ENCODE measurements at places on chromosomes 7 and 10.

DNA sequence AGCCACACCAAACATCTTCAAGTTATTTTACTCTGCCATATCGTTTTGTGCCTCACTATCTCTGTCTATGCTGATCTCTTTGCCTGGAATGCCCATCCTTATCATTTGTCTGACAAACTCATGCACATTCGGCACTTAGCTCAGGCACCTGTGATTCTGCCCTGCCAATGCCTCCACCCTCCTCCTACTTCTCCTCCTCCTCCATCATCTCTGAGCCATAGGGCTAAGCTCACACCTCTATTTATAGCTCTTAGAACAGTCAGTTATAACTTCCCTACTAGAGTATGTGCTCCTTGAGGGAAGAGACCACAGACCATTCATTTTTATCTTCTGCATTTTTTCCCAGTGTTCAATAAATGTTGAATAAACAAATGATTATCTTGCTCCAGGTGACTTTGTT, 51.2 kb upstream of the CDK13 start:
- no peak for DNase-seq

GRCh38 chr10:29105516-29106215, 183.2 kb upstream of the LYZL1 start:
- no peak for DNase-seq

DNA sequence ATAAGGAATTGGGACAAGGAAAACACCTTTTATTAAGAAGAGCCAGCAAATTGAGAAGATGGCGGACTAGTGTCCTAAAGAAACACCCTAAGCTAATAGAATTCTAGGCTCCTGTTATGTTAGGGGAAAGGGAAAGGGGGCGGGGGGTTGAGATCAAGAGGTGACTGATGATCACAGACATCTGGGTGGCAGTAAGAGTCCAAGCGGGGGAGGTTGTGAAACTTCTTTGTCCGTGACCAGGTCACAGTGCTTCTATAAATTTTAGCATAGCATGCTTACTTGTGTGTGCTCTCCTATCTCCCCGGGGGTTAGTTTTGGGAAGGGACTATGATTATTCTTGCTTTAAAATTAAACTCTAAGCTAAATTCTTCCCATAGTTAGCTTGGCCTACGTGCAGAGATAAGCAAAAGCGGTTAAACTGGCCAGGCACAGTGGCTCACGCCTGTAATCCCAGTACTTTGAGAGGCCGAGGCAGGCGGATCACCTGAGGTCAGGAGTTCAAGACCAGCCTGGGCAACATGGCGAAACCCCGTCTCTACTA, 262.1 kb downstream of the SKIDA1 start:
- DNase-seq: no peak

DNA sequence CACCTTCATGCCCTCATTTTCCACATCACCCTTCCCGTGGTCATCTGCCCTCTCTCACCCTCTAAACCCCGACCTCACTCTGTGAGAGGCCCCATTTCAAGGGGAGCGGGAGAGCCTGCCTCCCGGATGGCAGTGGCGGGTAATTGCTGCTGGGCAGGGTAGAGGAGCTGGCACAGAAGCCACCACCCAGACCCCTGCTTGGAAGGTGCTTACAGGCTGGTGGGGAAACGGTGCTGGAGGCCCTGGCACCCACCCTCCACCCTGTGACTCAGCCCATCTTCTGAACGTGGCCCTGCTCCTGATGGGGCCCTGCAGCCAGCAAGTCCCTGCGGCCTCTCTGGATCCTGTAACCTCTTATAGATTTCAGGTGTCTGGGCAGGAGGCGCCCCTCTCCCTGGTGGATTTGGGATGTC, 10.6 kb upstream of the PWWP2B start:
- DNase-seq: no peak

DNA sequence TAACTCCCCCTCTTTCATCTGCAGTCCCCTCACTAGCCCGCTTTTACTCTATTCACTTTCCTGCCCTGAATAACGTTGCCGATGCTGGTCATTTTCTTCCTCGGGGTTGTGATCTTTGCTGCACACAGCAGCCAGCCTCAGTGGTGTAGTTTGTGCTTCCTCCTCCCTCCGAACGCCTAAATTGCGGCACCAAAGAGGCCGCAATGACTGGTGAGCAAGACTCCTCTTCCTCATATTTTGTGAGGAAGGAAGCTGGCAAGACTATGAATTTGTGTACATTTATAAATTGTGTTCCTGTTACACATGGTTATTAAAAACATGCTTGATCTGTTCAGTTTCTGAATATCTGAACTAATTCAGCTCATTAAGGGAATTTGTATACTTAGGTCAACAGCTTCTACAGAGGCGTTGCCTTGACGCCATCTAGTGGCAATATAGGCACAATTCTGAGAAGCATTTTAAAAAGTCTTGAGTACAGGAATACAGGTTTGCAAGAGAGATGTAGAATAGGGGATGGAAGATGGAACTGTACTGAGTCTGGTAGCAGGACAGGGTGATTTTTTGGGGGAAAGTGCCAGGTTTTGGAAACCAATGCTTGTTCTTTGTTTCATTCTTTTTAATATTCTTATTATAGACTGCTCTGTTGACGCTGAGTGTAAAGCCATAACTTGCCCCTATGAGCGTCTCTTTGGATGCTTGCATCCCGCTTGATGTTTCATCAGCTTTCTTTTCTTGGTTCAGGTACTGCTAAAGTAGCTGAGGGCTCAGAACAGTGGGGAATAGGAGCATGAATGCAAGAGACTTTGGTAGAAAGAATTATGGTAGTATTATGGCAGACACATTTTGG, 4.1 kb upstream of the TAS2R5 start:
- no peak for DNase-seq

- no peak for DNase-seq
Observed at GRCh38 chr10:126042354-126042753, 146.0 kb downstream of the FANK1 start.

GRCh38 chr10:2201534-2202099, 464.3 kb upstream of the ADARB2 start:
- DNase-seq: no peak

GRCh38 chr7:158646766-158647474, 57.7 kb downstream of the NCAPG2 start:
- DNase-seq: no peak

DNA sequence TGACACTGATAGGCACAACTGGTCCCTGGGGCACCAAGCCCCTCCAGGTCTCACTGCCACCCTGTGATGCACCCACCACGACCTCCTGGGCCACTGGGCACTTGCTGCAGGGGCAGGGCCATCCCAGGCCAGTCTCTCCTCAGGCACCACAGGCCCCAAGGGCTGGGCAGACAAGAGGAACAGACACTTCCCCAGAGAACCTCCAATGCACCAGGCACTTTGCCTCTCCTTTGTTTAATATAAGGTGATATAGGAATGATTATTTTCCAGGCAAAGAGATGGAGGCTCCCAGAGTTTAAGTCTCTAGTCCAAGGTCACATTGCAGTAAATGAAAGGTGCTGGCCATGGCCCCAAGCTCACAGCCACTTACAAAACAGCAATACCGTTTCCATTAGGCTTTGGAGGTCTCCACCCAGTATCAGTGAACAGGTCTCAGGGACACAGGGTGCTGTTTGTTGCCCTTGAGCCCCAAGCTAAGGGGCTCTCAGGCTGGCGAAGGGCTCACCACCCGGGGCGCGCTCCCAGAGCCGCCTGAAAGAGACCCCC, 4.5 kb downstream of the DEPP1 start:
- no peak for DNase-seq

GRCh38 chr10:24457661-24458318, 248.9 kb downstream of the KIAA1217 start:
- no peak for DNase-seq

- no peak for DNase-seq
Observed at GRCh38 chr10:104119996-104120395, 2.0 kb upstream of the SFR1 start.

- no peak for DNase-seq
Observed at GRCh38 chr10:130141460-130141859, 5.3 kb downstream of the GLRX3 start.

DNA sequence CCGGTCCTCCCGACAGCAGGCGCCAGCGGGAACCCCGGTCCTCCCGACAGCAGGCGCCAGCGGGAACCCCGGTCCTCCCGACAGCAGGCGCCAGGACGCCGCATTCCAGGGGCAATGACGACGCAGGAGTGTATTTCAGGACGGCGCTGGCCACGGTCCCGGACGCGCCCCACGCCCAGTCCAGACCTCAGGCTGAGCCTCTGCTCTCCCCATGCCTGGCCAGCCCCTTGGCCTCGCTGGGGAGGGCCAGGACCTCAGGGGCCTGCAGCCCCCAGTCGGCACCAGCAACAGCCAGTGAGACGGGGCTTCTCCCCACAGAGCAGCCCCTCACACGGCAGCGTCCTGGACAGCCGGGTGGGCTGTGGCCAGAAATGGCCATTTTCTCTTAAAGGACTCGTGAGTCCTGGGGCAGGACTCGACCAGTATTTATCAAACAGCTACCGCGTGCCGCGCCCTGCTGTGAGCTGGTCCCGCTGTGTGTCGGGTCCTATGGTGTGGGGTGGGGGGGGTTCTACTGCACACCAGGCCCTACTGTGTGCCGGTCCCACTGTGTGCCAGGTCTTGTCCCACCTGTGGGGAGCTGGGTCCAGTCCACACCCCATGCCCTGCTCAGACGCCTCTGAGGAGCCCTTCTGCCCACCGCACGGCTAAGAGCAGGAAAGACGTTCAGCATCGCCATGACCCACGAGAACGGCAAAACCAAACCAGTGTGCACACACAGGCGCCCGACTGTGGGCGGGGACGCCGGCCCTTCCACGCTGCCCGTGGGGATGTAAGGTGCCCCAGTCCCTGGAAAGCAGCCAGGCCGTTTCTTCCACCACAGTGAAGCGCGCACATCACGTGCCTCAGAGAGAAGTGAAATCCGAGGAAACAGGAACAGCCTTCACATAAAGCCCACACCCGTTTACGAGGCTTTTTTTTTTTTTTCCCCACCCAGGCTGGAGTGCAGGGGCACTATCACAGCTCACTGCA, 33.3 kb downstream of the GET4 start:
- DNase-seq: no peak

GRCh38 chr10:34834274-34834673, 19.2 kb upstream of the PARD3 start:
- DNase-seq: no peak

- no peak for DNase-seq
Observed at GRCh38 chr7:130021105-130021834, 29.9 kb downstream of the ZC3HC1 start.

GRCh38 chr10:126049759-126050700, 153.7 kb downstream of the FANK1 start:
- no peak for DNase-seq

DNA sequence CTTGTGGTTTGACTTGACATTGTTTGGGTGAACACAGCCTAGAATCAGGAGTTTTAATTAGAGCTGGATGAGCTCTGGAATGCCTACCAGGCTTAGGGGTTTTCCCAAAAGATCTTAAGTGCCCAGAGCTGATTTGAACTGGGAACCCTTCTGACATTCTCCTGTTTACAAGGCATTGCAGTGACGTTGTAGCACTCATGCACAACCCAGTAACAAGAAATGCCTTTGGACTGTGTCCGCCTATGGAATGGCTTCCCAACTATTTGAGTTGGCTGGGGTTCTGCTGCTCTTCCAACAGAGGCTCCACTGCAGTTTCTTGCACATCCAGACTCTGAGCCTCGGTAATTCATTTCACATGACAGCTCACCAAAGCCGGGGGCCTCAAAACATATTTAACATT, 76.7 kb upstream of the MKX start:
- DNase-seq: no peak

DNA sequence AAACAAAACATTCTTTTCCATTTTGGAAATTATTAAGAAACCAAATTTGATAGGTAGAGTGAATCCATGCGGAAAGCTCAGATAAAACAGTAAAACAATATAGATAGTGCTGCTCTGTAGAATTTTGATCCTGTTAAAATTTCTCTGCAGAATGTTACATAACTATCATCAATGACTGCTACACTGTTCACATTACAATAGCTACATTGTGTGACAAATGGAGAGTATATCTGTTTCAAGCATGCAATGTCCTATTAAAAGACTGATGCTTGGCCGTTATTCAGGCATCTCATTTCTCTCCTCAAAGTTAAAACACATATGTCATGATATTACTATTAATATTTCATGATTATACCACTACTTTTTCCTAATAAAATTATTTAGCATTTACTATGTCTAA, 14.7 kb upstream of the TMEM106B start:
- no peak for DNase-seq

- DNase-seq: no peak
Observed at GRCh38 chr7:47303695-47304453, 278.0 kb downstream of the TNS3 start.

DNA sequence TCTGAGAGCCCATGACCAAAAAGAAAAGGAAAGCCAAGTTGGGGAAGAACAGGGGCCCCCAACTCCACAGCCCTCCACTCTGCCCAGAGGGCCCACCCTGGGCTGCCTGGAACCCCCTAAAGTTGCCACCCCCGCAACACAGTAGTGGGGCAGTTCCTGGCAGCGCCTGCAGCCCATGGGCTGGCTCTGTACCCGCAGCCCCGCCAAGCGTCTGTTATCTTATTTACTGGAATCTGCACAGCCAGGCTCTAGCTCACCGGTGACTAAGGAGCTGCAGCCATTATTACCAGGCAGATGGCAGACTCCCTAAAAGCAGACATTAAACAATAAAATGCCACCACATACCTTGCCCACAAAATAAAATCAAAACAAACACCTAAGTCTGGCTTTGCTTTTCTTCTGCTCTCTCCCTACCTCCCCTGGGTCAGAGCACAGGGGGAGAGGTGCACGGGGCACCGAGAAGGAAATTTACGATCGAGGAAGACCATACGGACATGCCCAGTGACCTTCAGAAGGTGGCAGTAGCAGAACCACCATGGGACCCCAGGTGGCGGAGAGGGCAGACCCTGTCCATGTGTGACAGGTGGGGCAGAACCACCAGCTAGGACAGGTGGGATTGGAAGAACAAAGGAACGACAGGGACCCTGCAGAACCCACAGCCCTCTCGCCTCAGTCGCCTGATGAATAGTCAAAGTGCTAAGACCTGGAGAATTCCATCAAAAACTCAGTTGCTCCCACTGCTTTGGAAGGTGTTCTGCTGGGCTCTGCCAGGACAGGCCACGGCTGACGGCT, 66.3 kb downstream of the PRKAG2 start:
- no peak for DNase-seq

DNA sequence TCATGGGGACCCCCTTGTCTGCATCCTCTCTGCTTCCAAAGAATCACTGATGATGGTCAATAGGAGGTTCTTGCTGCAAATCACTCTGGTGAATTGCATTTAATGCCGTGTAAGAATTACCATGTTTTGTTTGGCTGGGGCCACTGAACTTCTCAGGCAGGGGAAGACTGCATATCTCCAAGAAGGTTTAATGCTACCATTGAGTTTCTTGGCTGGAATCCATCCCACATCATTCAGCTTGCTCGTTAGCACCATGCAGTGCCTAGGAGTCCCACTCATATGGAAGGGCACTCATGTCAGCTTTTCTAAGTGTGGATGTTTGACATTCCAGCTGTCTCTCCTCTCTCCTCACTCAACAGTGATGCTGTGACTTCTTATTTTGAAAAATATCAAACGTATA, 50.2 kb upstream of the BAMBI start:
- no peak for DNase-seq
